ENCODE measurements at places on chromosomes 11 and 22. TPM values are rescaled to one million over a fixed set of nuclear protein-coding genes. Genes with fewer than 3 reads are reported as not detected.

ZNF214 gene
- total RNA-seq = 17.9 TPM

FJX1 gene
- 78.8 TPM for total RNA-seq

ALG9 gene
- 95.6 TPM for total RNA-seq

SLC5A12 gene
- total RNA-seq = under 0.01 TPM

EIF3M gene
- 136 TPM for total RNA-seq

- no peak for DNase-seq
These were observed 46.3 kb upstream of the SYT13 start for GRCh38 chr11:45332276-45332934.

- DNase-seq = no peak
These were observed 1.6 kb upstream of the QSER1 start for GRCh38 chr11:32890843-32891656.

DNA sequence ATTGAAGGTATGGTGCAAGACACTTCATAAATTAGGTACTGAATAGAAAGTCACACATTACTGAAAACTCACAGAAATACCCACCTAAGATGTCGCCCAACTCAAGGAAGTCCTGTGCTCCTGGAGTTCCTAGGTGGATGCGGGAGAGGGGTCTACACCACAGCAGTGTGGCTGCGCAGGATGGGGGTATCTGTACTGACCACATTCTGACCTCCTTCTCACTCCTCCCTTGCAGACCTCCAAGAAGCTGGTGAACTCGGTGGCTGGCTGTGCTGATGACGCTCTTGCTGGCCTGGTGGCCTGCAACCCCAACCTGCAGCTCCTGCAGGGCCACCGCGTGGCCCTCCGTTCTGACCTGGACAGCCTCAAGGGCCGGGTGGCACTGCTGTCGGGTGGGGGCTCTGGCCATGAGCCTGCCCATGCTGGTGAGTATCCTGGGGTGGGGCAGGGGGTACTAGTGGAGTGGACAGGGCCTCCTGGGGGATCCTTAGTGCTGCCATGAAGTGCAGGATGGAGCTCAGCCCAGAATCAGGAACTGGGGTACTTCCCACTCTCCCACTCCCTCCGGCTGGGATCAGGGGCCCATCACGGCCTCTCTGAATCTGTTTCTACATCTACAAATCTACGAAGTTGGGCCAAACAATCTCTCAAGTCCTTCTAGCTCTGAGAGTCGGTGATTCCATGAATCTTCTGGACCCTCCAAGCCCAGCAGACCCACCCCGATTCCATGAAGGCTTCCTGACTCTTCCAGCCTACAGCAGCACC, 4.9 kb downstream of the TKFC start:
- no peak for DNase-seq

DNA sequence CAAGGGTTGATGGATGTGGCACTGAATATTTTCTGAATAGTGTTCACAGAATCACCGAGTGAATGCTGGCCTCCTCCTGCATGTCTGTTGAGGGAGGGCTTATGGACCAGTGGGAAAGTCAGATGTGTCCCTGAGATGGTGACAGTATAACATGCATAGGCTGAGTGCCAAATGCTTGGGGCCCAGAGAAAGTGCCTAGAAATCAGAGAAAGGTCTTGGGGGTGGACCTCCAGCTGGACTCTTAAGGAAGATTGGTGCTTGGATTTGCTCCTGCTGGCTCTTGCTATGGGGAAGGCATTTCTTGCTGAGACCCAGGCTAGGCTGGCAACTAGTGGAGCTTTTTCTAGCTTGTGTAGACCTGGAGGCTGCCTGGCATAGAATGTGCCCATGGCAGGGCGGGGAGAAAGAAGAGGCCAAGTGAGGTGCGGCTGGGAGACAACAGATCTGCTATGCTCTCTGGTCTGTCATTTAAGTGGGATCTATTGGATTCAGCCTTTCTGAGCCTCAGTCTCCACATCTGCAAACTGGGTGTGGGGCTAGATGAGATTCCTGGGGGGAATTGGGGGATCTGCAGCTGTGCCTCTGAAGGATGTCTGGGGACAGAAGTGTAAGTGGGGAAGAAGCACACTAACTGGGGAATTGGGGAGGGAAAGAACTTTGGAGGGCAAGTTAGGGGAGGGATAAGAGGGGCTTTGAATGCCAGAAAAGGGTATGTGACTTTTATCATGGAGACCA, 27.4 kb downstream of the ZNRF3 start:
- no peak for DNase-seq

DNA sequence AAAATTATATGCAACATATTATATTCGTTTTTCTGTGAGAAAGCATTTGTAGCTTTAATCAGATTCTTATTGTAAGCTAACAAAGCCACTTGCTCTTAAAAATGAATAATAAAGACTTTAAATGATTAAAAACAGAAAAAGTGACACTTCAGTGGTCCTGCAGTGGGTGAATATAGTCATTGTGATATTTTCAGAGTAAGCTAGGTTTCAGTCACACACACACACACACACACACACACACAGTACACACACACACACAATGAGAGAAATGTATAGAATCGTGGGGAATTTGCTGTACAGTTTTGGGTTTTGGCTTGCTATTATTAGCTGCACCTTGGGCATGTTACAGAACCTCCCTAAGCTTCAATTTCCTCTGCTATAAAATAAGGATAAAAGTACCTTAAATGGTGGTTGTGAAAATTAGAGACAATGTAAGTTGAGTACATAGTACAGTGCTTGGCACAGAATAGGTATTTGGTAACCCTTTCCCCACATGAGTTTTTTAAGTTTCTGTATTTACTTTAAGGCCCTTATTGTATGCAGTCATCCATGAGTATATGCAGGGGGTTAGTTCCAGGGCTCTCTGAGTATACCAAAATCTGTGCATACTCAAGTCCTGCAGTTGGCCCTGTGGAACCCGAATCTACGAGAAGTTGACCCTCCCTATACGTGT, 39.8 kb downstream of the CSTPP1 start:
- DNase-seq = no peak

DNA sequence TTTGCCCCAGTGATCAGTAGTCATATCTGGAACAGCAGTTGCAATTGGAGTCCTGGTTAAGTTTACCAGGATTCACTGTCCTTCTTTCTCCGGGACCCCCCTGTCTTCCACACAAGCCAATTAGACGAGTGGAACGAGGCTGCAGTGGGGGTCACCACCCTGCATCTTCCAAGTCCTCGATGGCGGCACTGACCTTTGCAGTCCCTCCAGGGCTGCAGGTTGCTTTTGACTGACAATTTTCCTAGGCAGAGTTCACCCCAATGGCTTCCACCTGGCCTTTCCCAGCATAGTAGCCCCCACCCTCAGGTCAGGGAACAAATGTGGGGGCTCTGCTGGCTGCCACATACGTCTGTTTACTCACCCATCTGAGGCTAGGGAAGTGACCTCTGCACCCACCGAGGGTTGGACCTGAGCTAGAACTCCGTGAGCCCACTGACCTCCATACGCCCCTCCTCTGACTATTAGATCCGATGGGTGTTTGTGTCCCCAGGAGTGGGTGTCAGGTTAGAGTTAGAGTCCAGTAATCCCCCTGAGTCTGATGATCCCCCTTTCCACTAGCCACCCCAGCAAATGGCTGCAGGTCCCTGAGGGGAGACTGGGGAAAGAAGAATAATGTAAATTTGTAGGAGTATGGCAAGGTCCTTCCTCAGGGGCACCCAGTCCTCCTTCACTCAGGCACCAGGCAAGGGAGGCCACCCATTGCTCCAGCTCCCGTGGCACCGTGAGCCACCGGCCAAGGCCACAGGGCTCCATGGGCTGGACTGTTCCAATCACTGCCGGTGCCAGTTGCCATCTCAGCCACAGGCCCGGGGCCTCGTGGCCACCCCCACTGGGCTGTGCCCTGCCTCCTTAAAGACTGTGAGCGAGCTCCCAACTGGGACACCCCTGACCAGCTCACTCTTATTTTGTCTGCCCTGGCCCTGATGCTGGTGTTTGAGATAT, 5.5 kb downstream of the C11orf21 start:
- no peak for DNase-seq

GRCh38 chr11:75267171-75267970, 26.8 kb downstream of the TPBGL start:
- no peak for DNase-seq

- no peak for DNase-seq
These were observed 125.3 kb downstream of the BUD13 start for GRCh38 chr11:116647305-116648080.

- no peak for DNase-seq
These were observed 186.8 kb downstream of the FAT3 start for GRCh38 chr11:92411431-92411830.

GRCh38 chr11:61541598-61541997, 33.0 kb downstream of the LRRC10B start:
- DNase-seq = no peak

- DNase-seq = no peak
These were observed 49.3 kb downstream of the ME3 start for GRCh38 chr11:86623041-86623621.

GRCh38 chr11:47106798-47107411, 69.8 kb downstream of the ARFGAP2 start:
- peak; percentile 45 for DNase-seq

DNA sequence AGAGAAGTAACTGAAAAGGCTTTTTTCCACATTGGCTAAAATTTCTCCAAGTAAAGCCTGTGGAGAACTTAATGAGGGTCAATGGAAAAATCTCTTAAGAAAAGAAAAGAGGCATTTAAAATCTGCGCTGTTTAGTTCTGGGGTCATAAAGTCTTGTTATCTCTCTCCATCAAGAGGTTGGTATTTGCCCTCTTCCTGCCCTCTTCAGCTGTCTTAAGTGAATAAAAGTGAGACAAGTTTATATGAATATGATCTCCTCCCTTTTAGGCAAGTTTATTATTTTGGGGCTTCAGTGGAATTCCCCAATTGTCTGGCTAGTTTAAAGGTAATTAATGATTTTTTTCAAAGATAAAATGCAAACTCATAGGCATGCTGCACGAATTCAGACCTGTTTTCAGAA, 89.6 kb downstream of the ARL14EP start:
- no peak for DNase-seq

GRCh38 chr11:119371778-119372182, 9.7 kb downstream of the USP2 start:
- peak; percentile 34 for DNase-seq

DNA sequence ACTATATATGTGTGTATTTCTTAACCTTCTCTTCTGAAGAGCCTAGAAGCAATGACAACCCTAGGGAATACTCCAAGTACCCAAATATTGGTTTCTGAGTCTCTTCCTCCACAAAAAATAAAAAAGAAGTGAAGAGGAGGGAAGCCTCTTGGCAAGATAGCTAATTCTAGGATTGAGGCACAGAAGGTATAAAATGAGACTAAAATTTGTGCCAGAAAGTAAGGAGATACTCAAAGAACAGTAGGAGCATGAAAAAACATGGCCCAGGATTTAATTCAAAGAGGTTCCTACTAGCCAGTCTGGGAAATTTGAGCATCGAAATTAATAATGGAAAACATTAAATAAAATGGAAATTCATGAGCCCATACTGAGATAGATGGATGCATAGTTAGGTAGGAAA, 112.1 kb downstream of the PAX6 start:
- no peak for DNase-seq

DNA sequence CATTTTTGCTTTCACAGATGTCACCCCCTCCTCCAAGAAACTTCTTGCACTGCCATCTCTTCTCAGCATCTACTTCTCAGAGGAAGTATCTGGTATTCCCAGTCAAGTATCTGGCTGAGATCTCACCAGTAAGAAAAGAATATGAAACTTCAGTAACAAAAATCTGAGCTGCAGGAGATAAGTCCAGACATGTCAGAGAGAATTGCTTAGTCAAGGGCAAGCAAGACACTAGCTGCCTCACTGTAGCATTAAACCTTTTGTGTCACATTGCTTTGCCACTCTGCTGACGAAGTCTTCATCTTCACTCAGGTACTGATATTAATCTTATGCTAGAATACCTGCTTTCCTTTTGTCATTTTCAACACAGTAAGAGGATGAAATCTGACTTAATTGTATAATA, 70.6 kb upstream of the ZC3H12C start:
- DNase-seq = no peak

All from occipital lobe (tissue), 3 donors.